ENCODE measurements at places on chromosomes 2 and 18.

DNA sequence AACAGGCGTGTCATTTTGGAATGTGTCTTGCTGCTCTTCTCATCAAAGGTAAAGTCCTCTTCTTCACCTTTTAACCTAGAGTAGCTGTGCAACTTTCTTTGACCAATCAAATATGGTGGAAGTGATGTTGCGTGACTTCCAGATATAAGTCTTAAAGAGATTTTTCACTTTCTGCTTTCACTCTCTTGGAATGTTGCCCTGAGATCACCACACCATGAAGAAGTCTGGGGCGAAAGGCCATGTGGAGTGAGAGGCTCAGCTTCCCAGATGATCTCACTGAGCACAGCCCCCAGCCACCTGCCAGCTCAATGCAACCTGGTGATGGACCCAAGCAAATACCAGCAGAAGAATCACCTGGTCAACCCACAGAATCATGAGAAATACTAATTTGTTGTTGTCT is 7.1 kb upstream of the GALNT3 start:
- DNase-seq = no peak

DNA sequence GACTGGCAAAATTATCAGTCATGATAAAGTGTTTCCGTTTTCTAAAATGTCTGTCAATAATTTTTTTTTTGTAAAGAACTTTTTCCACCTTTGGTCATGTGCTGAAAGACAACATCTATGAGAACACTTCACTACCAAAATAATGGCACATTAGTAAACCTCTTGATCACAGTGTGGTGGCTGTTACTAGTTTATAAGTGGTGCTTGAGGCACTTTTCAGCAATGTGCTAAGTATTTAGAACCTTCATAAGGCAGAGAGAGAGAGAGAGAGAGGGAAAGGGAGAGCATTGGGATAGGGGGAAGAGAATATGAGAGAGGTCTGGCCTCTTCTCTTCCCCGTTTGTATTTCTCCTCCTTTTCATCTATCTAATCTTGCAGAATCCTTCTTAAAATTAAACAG is 1.1 kb upstream of the NYAP2 start:
- no peak for DNase-seq

GRCh38 chr2:174765576-174765975 is 1.3 kb upstream of the CHRNA1 start:
- no peak for DNase-seq

GRCh38 chr2:66532972-66533868 is 98.3 kb downstream of the MEIS1 start:
- no peak for DNase-seq

GRCh38 chr2:155633887-155634570 is 698.5 kb downstream of the NR4A2 start:
- DNase-seq = no peak

DNA sequence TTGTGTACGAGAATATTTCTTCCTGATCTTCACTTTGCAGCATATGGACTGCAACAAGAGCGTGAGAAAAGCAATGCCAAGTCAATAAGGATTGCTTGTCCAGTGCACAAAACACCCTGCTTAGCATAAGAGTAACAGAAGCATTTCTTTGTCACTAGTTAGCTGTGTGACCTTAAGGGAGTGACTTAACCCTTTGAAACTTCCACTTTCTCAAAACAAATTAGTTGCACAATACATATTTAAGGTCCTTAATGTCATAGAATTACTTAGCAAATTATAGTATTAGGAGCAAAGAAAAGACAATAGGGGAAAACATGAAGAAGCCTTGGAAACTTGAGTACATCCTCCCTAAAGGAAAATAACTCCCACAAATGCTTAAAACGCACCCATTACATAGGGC is 230.1 kb downstream of the RNF152 start:
- no peak for DNase-seq

DNA sequence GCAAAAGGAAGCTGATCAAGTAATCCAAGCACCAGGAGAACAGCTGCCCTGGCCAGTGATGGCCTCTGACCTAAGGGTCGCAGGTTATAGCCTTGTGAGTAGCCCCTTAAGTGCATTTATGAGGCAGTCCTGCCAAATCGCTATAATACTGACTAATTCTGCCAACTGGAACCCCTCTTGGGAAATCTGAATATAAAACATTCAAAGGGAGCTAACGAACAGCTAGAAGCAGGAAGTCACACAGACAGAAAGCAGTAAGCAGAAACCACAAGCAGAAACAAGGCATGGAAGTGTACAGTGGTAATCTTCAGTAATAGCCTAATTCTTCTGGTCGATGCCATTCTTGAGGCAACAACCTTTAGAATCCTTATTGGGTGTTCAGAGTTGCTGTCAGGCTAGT is 521.3 kb downstream of the METTL4 start:
- no peak for DNase-seq

GRCh38 chr2:211387734-211388133 is 831.3 kb downstream of the CPS1 start:
- DNase-seq = no peak

DNA sequence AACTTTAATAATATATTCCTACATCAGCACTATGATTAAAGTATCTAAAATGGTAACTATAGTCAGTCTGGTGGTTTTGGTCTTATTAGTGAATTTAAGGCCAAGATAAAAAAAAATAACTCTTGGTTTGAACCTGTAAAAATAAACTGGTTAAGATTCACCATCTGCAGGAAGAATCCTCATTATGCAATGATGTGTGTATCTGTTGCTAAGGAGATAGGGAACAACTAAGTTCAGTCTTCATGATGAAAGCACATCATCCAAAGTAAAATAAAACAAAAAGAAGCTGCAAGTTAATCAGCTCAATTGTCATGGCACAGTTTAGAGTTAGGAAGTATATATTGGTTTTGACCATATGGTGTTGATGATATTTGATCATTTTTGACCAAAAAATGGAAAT is 466.0 kb downstream of the NYAP2 start:
- DNase-seq = no peak

DNA sequence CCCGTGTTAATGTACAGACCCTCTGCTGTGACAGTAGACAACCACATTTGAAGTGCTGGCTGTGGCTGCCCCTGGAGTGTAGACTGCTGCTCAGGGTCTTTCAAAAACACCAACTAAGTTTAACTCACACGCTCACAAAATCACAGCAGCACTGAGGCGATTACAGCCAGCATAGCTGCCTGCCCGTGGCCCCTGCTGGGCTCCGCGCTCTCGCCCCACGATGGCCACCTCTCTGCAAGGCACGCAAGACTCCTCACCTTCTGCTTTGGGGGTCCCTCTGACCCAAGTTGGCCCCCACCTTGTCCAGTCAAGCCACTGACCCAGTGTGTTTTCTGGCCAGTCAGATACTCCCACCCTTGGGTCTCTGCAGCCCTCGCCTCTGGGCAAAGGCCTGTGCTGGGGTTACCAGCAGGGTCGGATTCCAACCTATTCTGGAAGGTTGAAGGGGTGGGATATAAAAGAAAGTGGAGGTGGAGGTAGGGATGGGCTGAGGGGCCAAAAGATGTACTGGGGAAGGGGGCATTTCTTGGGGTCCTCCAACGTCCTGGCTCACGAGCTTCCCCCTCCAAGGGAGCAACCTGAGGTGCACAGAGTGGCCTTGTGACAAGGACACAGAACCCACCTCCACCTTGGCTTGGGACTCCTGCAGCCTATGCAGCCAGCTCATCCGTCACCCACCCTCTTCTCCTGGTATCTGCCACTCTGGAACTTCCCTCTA is 2.9 kb upstream of the B3GNT7 start:
- no peak for DNase-seq

DNA sequence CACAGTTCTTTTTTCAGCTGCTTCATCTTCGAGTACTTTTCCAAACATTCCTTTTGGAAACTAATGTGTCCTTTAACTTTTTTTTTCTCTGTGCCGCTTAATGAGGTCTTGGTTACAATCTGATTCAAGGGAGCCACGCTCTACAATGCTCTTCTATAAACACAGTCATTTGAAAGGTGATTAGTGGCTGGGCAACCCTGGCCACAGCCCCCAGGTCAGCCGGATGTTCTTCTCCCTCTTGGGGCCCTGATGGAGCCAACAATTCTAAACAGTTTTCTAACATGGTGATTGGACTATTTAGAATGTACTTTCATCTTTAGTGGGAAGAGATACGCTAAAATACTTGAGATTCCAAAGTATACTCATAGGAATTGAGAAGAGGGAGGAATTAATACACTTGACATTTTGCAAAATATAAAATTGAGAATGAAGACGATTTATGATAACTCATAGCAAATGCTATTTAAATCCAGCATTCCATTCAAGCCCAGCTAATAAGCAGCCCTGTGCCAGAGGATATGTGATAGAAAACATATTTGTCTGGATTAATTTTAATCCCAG is 83.7 kb upstream of the MBOAT2 start:
- no peak for DNase-seq

DNA sequence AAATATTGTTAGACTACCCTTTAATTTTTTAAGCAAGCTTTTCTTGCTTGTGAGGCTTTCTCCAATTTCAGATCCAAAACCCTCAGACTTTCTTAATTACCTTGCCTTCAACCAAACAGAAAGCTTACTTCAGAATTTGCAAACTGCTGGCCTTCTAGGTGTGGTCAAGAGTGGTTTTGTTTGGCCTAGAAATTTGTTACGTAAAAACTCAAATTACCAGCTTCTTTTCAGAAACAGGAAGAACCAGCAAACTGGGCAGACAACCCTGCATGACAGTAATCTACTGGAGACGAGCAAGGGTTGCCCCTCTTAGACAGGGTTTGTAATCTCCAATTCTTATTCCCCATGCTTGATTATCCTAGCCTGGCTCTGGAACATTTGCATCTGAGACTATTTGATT is 27.1 kb downstream of the SRBD1 start:
- DNase-seq = no peak

GRCh38 chr2:160590664-160591063 is 97.1 kb upstream of the RBMS1 start:
- no peak for DNase-seq

DNA sequence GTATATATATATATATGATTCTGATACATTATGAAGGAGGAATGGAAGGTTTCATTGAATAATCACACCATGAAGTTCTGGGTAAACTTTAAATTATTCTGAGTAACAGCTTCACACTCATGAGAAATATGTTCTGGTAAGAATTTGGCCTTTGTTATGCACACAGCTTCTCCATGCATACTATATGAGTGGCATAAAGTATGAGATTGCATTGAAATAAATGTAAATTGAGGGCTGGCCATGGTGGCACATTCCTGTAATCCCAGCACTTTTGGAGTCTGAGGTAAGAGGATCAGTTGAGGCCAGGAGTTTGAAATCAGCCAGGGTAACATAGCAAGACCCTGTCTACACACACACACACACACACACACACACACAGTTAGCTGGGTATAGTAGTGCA is 50.0 kb upstream of the ARL5A start:
- DNase-seq = no peak

- DNase-seq = no peak
These were observed 37.6 kb upstream of the FZD7 start for GRCh38 chr2:201996006-201996405.

GRCh38 chr2:151999053-151999452 is 99.8 kb downstream of the CACNB4 start:
- DNase-seq = peak; percentile 48

- peak; percentile 61 for DNase-seq
These were observed at the start of gene INPP4A for GRCh38 chr2:98444436-98445176. Gene INPP4A, plus strand, starts transcription at chr2:98444858. Its CDS starts 75,191 bp downstream, at chr2:98520049.

DNA sequence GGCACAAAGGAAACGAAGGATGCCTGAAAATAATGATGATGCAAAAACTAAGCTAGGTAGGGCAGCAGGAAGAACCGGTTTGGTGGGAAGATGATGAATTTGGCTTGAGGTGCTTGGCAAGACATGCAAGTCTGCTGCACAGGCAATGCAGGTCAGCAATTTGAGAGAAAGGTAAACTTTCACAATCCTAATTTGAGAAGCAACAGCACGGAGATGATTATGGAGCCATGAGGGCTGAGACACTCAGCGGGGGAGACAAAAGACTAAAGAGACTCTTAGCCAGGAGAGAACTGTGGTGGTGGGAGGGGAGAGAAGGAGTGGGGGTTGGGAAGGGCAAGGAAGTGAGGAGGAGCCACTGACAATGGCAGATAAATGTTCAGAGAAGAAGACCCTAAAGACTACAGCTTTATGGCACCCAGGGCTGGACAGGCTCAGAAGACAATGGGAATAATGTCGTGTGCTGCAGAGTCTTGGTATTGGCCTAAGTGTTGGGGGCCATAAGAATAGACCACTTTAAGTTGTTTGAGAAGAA is 19.4 kb upstream of the RNF149 start:
- no peak for DNase-seq

DNA sequence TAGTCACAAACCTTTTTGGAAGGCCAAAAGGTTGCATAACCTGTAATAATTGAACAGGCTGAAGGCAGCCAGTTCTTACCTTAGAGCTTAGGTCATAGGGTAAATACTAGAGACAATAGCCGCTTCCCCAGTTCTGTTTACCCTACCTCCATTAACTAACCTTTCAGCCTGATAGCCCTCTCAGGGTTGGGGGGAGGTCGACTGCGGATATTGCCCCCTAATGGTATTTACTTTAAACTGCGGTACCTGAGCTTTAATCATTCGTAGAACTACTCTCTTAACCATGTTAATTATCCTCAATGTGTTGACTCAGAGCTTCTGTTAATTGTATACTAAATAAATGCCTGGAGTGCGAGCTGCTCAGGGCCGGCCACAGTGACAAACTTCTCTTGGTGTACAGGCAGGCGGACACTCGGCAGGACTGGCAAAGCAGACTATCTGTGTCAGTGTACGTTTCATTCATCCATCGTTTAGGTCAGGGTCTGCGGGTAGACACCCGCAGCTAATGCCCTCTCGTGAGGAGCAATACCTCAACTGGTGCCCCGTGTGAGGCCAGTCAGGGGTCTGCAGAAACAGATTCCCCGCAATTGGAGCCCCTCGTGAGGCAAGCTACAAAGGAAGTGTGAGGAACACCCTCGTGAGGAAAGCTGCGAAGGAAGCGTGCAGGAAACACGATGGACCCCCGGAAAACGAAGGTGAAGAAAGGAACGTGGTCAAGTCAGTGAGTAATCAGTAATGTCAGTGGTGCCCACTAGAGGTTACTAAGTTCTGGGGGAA is 115.3 kb upstream of the SCN7A start:
- no peak for DNase-seq

DNA sequence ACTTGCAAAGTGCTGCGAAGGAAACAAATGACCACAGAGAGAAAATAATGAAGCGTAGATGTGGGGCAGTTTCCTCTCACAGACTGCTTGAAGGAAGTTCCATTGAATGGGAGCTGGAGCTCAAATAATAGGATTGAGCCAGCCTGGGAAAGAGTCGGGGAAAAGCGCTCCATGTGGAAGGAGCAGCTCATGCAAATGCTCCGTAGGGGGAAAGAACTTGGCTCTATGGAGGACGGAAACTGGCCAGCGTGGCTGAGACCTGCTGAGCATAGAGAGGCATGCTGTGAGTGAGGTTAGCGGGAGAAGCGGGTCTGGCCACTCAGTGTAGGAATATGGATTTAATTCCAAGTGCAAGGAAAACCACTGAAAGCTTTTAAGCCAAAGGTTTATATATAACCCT is 28.6 kb upstream of the VIT start:
- DNase-seq = no peak

GRCh38 chr2:223740679-223741078 is 96.7 kb downstream of the AP1S3 start:
- no peak for DNase-seq

GRCh38 chr2:36425608-36426355 is 70.2 kb downstream of the CRIM1 start:
- DNase-seq = no peak

All from NCI-H2081 (cell line).